ENCODE measurements at places on chromosomes 16 and 17.
A peak's percentile ranks its signal among the peaks of the same experiment; 100 is the strongest.

DNA sequence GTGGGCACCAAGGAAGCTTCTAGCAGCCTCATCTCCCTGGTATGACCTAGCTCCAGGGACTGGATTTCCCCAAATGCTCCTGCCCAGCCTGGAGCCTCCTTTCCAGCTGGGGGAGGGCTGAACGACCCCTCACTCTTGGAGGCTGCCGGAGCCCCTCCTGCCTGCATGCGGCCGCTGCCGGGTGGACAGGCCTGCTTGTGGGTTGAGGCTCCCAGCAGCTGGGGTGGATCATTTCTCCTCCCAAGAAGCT, 213.6 kb downstream of the SEC14L1 start:
- no peak for DNase-seq
- H3K4me3 ChIP-seq = no peak overlapping the region
- peaks cover 17% of the 10 kb centered on the region for H3K4me1 ChIP-seq
- peak overlapping the region; percentile 75 for H3K27ac ChIP-seq
- no peaks in the 10 kb centered on the region for H3K27me3 ChIP-seq
- H3K36me3 ChIP-seq = peaks cover 31% of the 10 kb centered on the region

GRCh38 chr16:78177987-78178386, 78.5 kb downstream of the WWOX start:
- DNase-seq = no peak
- H3K27me3 ChIP-seq = no peaks in the 10 kb centered on the region
- no peak overlapping the region for H3K27ac ChIP-seq
- no peaks in the 10 kb centered on the region for H3K4me1 ChIP-seq

- H3K27me3 ChIP-seq = no peaks in the 10 kb centered on the region
- peak overlapping the region; percentile 71 for H3K27ac ChIP-seq
- H3K36me3 ChIP-seq = no peaks in the 10 kb centered on the region
- H3K4me1 ChIP-seq = peaks cover 19% of the 10 kb centered on the region
Observed at GRCh38 chr16:14180481-14180944, 109.4 kb downstream of the MRTFB start.

DNA sequence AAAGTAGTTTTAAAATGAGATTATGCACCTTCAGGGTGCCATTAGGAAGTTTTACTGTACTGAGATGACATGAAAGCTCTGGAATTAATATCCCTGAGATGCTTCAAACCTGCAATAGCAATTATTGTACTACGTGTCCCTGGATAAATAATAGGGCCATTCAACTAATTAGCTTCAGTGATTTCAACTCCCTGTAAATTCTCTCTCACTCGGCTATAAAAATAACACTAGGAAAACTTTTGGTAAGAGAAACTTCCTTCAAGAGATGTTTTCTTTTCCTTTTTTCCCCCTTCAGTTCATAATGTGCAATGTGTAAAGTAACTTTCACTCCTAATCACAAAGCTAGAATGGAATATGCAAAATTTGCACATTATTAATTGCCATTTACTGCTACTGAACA, 146.4 kb downstream of the SNX11 start:
- no peaks in the 10 kb centered on the region for H3K36me3 ChIP-seq
- H3K4me1 ChIP-seq = no peaks in the 10 kb centered on the region
- H3K4me3 ChIP-seq = no peak overlapping the region

GRCh38 chr17:29216181-29216580, 30.5 kb upstream of the CRYBA1 start:
- H3K4me3 ChIP-seq = no peak overlapping the region
- no peaks in the 10 kb centered on the region for H3K27me3 ChIP-seq
- peaks cover 26% of the 10 kb centered on the region for H3K4me1 ChIP-seq

- no peak for DNase-seq
- no peaks in the 10 kb centered on the region for H3K4me1 ChIP-seq
- H3K4me3 ChIP-seq = no peak overlapping the region
- no peak overlapping the region for H3K27ac ChIP-seq
- no peaks in the 10 kb centered on the region for H3K36me3 ChIP-seq
Observed at GRCh38 chr16:56282451-56282850, 91.2 kb downstream of the GNAO1 start.

- no peaks in the 10 kb centered on the region for H3K36me3 ChIP-seq
- H3K4me3 ChIP-seq = no peak overlapping the region
- no peak for DNase-seq
Observed at GRCh38 chr17:18159551-18160120, 24.0 kb upstream of the ALKBH5 start.

GRCh38 chr17:30600830-30601494, 123.8 kb downstream of the GOSR1 start:
- H3K27ac ChIP-seq = peak overlapping the region; percentile 76
- H3K27me3 ChIP-seq = no peaks in the 10 kb centered on the region
- H3K4me3 ChIP-seq = peak overlapping the region; percentile 90
- no peaks in the 10 kb centered on the region for H3K36me3 ChIP-seq
- peaks cover 3% of the 10 kb centered on the region for H3K4me1 ChIP-seq

GRCh38 chr16:30771726-30772125, 9.6 kb downstream of the RNF40 start:
- H3K36me3 ChIP-seq = peaks cover 57% of the 10 kb centered on the region
- peaks cover 5% of the 10 kb centered on the region for H3K4me1 ChIP-seq
- no peak overlapping the region for H3K4me3 ChIP-seq
- H3K27ac ChIP-seq = no peak overlapping the region

DNA sequence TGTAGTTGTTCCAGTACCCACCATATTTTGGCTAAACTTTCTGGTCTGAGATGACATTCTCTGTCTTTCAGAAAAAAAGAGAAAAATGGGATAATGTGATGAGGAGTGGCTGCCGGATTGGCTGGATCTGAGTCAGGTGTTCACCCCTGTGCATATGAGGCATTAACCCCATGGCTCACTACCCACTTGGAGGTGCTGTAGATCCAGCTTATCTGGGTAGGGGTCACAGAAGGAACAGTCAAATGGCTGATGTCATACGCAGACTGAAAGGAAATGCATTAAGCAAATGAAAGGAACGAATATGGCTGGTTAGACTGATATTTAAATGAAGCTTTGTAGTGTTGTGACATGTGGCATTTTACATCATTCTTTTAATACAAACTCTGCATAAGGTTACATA, 17.3 kb downstream of the MAP2K6 start:
- H3K27ac ChIP-seq = no peak overlapping the region
- H3K4me1 ChIP-seq = peaks cover 15% of the 10 kb centered on the region
- H3K27me3 ChIP-seq = no peaks in the 10 kb centered on the region
- no peak overlapping the region for H3K4me3 ChIP-seq

DNA sequence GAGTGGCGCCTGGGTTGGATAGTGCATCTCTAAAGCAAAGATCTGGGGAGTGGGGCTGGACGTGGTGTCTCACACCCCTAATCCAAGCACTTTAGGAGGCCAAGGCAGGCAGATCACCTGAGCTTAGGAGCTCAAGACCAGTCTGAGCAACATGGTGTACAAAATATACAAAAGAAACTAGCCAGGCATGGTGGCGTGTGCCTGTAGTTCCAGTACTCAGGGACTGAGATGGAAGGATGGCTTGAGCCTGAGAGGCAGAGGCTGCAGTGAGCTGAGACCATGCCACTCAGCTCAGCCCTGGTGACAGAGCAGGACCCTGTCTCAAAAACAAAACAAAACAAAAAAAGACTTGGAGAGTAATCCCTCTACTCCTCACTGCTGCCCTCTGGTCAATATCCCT, 96.0 kb downstream of the ZFHX3 start:
- no peak overlapping the region for H3K27ac ChIP-seq
- DNase-seq = no peak
- peaks cover 16% of the 10 kb centered on the region for H3K36me3 ChIP-seq
- H3K27me3 ChIP-seq = no peaks in the 10 kb centered on the region

GRCh38 chr17:70862295-70862694, 693.0 kb downstream of the KCNJ2 start:
- peaks cover 12% of the 10 kb centered on the region for H3K4me1 ChIP-seq
- no peaks in the 10 kb centered on the region for H3K36me3 ChIP-seq
- no peak for DNase-seq
- H3K27me3 ChIP-seq = no peaks in the 10 kb centered on the region
- no peak overlapping the region for H3K4me3 ChIP-seq

DNA sequence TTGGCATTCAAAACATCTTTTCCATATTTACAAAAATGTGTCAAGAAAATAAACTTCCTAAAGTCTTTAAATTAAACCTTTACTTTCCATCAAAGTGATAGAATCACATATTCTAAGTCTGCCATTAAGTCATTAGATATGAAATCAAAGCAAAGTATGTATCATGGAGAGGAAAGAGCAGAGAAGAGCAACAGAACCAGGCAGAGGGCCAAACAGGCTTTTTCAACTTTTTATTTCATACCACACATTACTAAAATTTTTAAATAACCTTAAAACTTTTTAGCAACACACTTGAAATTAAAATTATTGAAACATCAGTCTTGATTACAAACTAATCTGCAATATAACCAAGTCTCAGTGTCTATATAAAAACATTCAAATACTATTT, 13.8 kb downstream of the SIAH1 start:
- H3K27me3 ChIP-seq = no peaks in the 10 kb centered on the region
- no peak overlapping the region for H3K4me3 ChIP-seq
- H3K27ac ChIP-seq = no peak overlapping the region
- no peaks in the 10 kb centered on the region for H3K36me3 ChIP-seq

- peaks cover 8% of the 10 kb centered on the region for H3K27me3 ChIP-seq
- H3K4me3 ChIP-seq = no peak overlapping the region
- H3K27ac ChIP-seq = no peak overlapping the region
- H3K36me3 ChIP-seq = no peaks in the 10 kb centered on the region
- H3K4me1 ChIP-seq = no peaks in the 10 kb centered on the region
Observed at GRCh38 chr16:48687421-48688038, 77.5 kb upstream of the N4BP1 start.

DNA sequence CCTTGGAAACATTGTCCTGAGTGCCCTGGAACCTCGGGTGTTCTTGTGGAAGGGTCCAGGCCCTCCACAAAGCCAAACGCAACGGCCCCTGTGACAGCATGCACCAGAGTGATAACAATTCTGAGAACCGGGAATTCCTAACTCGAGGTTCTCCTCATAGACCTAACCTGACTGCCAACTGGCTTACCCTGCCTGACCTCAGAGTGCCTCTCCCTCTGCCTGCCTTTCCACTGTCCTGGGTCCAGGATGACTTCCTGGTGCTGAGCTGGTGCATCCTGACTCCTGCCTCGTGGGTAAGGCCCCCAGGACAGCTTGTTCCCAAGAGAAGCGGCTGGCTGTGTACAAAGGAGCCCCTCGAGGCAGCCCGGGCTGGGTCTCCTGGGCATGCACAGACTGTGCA, 51.8 kb downstream of the SRL start:
- DNase-seq = no peak
- H3K27ac ChIP-seq = no peak overlapping the region
- no peak overlapping the region for H3K4me3 ChIP-seq
- H3K36me3 ChIP-seq = no peaks in the 10 kb centered on the region
- H3K4me1 ChIP-seq = no peaks in the 10 kb centered on the region

GRCh38 chr17:77958716-77959125, 218 bp downstream of the TNRC6C start:
- no peak overlapping the region for H3K27ac ChIP-seq
- no peak for DNase-seq

GRCh38 chr17:21248500-21248899, 4.7 kb downstream of the NATD1 start:
- H3K27ac ChIP-seq = no peak overlapping the region
- DNase-seq = no peak
- H3K4me1 ChIP-seq = peaks cover under 1% of the 10 kb centered on the region
- no peaks in the 10 kb centered on the region for H3K27me3 ChIP-seq

- H3K27ac ChIP-seq = no peak overlapping the region
- H3K36me3 ChIP-seq = no peaks in the 10 kb centered on the region
- peaks cover 28% of the 10 kb centered on the region for H3K27me3 ChIP-seq
- H3K4me1 ChIP-seq = no peaks in the 10 kb centered on the region
- DNase-seq = no peak
Observed at GRCh38 chr16:60059141-60059540, 1325.0 kb upstream of the GOT2 start.

DNA sequence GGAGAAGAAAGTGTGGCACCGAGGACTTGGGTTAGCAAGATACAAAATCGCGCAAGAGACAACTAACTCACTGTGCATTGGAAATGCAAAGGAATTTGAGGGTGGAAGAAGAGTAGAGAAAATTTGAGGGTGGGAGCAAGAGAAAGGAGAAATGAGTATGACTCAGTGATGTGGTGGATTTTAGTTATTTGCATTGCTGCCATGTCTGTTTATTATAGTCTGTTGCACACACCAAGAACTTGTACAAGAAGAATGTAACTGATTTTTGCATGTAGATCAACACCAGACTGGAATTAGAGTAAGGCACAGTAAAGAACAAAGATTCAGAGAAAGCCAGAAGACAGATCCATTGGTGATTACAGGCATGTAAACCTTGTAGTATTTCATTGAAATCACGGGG, 71.6 kb upstream of the SMIM36 start:
- H3K36me3 ChIP-seq = no peaks in the 10 kb centered on the region
- no peak for DNase-seq
- no peaks in the 10 kb centered on the region for H3K27me3 ChIP-seq
- peaks cover 10% of the 10 kb centered on the region for H3K4me1 ChIP-seq

DNA sequence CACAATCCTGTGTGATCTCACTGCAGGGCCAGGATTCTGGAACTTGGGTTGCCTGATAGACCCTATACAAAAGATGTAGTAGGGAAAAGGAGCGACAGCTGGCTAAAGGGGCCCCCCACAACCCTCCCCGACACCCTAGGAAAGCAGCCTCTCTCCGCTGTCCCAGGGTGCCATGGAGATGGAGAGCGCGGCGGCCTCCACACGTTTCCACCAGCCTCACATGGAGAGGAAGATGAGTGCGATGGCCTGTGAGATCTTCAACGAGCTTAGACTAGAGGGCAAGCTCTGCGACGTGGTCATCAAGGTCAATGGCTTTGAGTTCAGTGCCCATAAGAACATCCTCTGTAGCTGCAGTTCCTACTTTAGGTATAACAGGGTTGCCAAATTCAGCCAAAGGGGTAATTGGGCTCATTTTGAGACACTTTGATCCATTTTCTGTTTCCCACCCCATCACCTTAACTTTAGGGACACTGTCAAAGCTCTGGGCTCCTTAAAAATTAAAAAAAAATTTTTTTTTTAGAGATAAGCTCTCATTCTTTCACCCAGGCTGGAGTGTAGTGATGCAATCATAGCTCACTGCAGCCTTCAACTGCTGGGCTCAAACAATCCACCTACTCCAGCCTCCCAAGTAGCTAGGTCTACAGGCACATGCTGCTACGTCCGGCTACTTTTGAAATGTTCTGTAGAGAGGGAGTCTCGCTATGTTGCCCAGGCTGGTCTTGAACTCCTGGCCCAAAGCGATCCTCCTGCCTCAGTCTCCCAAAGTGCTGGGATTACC, at the start of gene KLHL10:
Gene KLHL10, plus strand, starts transcription at position 65 of the 778 bp plus-strand sequence. Its CDS starts 108 bp downstream, at position 173.
- peak within 1 kb of the TSS; percentile 86 for H3K4me3 ChIP-seq
- no peak for DNase-seq
- no peak within 1 kb of the TSS for H3K27ac ChIP-seq
- peaks cover 3% of the 10 kb centered on the region for H3K4me1 ChIP-seq

Measured in RWPE2 (cell line).